ENCODE measurements at places on chromosomes 3 and 15. TPM values are rescaled to one million over a fixed set of nuclear protein-coding genes. Genes with fewer than 3 reads are reported as not detected.

GRCh38 chr15:67824976-67825880, at the start of gene SKOR1:
SKOR1 (plus strand) TSS chr15:67825509; CDS start chr15:67825603, 94 bp downstream.
- DNase-seq: no peak

GRCh38 chr3:105979961-105980360, 111.1 kb upstream of the CBLB start:
- DNase-seq: no peak

GRCh38 chr3:74415731-74416130, 198.7 kb downstream of the CNTN3 start:
- DNase-seq: no peak

- no peak for DNase-seq
Observed at GRCh38 chr15:33126559-33127290, 67.8 kb downstream of the FMN1 start.

GRCh38 chr3:54810401-54810800, 117.5 kb downstream of the LRTM1 start:
- DNase-seq: no peak

DNA sequence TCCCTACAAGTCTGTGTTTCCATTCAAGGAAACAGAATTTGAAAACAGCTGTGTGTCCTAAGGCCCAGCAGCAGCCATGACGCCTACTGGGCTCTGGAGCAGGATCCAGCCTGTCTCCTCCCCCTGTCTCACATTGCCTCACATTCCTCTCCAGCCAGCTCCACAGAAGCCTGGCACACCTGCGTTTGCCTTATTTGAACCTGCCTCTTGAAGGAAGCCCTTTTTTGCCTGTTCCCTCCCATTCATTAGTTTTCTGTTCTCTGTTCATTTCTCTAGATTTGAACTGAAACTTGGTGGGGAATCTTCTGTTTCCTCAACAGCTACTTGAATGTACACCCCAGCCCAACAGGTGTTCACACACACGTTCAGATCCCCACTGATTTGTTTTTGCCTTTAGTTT, 890.5 kb downstream of the TUSC7 start:
- no peak for DNase-seq

Gene NEO1
- 9.2 TPM for total RNA-seq

- DNase-seq: no peak
Observed at GRCh38 chr3:54781728-54782127, 146.1 kb downstream of the LRTM1 start.

Gene GOLGA8M
- 6.8 TPM for total RNA-seq

DNA sequence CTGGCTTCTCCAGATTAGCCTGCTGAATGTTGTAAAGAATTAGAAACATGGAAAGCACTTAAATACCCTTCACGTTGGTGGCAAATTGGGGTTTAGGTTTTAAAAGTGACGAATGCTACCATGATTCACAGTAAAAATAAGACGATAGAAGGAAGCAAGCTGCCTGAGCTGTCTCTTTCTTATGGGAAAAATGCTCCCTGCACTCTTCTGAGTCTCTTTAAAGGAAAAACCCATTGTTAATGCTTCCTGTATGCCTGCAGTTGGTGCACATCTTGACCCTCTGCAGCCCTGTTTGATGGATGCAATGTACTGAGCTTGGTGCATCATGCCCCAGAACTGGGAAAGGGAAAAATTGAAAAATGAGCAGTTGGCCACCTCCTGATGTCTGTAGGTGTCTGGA, 258.6 kb upstream of the RASGRP1 start:
- DNase-seq: no peak

DNA sequence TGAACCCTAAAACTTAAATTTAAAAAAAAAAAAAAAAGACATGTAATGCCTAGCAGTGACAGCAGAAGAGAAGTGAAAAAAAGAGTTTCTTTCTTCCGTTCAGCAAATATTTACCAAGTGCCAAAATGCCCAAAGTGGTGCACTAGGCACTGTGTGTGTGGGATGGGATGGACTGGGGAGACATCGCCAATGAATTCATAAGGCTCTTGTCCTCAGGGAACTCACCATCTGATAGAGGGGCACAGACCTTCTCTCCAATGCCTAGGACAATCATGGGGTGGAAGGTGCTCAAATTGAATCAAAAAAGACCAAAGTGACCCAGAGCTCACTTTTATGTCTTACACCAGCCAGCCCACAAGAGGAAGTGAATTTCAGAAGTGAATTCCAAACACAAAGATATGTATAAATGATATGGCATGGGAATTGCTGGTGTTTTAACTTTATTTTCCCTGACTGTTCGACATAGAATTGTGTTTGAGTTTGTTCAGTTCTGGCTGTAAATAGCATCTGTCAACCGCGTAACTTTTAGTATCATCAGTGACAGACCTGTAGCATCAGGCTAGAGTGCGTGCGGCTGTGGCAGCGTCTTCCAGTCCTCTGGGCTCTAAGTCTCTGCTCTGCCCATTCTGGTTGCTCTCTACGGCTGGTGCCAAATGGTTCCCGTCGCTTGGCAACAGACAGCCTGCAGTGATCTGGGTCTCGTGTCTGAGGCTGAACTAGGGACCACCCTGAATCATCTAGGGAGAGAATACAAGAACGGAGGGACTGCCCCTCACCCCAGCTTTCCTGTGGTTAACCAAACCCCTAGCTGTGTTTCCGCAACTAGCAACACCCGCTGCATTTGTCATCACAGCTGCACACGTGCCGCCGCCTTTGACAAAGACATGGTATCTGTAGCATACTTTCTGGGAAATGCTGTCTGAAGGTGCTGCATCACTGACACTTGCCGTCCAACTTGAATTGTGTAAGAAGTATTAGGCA, 154.0 kb upstream of the THBS1 start:
- DNase-seq: no peak

DNA sequence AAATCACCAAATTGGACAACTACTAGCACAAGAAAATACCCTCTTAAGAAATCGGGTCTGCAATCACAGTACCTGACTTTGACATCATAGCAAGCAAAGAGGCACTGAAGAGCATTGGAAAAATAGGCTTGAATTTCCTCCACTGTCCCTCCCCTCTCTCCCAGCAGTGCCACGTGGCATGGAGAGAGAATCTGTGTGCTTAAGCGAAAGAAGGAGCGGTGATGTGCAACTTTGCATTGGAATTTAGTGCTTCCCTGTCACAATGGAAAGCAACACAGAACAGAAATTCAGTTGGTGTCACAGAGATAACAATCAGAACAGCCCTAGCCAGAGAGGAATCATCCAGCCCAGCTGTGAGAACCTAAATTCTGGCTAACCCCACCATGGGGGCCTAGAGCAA, 207.5 kb upstream of the SLITRK3 start:
- DNase-seq: no peak

Gene NEK10
- total RNA-seq: 2.4 TPM

DNA sequence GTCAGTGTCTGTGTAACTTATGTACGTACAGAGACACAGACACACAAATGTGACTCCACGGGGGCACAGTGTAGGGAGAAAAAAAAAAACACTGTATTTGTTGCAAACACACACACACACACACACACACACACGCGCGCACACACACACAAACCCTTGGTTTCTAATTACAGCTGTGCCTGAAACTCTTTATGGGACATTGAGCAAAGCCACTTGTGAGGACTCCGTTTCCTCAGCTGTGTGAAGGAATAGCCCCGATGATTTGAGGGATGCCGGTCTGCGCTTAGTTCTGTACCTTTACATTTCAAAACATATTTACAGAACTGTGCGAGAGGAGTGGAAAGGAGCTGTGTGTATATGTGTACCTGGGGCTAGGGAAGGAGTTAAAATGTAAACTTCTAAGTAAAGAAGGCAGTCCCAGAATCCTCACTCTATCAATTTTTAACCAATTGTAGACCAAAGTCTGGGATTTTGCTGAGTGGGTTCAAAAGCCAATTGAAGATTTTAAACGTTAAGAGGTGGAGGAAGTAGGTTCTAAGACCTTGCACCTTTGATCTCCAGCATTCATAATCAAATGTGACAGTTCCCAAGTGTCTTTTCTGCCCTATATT, 5.3 kb upstream of the BCL6 start:
- no peak for DNase-seq

DNA sequence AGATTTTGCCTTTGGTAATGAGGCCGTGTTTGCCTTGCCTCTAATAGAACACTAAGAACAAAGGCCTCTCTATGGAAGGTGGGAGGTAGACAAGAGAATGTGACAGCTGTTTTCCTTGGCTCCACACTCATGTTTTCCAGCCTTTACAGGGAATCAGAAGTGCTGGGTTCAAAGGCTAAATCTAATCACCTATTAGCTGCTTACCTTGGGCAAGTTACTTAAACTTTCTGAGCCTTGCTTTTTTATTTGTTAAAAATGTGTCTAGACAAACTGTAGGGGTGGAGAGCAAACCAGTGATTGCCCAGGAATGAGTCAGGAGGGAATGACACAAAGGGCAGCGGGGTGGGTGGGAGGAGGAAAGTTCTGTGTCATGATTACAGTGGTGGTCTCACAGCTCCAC, 179.0 kb downstream of the P3H2 start:
- DNase-seq: no peak

GRCh38 chr15:93150910-93151881, 62.2 kb upstream of the RGMA start:
- no peak for DNase-seq

Gene SIDT1
- total RNA-seq: 0.55 TPM

- no peak for DNase-seq
Observed at GRCh38 chr3:16252243-16252978, 12.3 kb downstream of the DPH3 start.

- DNase-seq: no peak
Observed at GRCh38 chr3:176655404-176656094, 541.7 kb downstream of the TBL1XR1 start.

DNA sequence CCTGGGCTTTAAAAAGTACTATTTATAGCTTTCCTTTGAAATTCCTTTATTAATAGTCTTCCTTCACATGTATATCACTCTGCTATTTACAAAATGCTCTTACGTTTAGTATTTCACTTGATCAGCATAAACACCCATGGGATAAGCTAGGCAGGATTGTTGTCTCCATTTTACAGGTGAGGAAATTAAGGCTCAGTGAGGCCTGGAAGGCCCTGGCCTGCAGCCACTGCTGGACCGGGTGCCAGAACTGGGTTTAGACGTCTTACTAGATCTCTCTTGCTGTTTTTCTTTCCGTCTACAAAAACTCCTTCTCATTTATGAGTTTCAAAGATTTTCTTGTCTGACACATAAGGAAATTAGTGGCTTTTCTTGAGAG, 236.4 kb downstream of the LPP start:
- no peak for DNase-seq

Gene CYP8B1
- 425 TPM for total RNA-seq

DNA sequence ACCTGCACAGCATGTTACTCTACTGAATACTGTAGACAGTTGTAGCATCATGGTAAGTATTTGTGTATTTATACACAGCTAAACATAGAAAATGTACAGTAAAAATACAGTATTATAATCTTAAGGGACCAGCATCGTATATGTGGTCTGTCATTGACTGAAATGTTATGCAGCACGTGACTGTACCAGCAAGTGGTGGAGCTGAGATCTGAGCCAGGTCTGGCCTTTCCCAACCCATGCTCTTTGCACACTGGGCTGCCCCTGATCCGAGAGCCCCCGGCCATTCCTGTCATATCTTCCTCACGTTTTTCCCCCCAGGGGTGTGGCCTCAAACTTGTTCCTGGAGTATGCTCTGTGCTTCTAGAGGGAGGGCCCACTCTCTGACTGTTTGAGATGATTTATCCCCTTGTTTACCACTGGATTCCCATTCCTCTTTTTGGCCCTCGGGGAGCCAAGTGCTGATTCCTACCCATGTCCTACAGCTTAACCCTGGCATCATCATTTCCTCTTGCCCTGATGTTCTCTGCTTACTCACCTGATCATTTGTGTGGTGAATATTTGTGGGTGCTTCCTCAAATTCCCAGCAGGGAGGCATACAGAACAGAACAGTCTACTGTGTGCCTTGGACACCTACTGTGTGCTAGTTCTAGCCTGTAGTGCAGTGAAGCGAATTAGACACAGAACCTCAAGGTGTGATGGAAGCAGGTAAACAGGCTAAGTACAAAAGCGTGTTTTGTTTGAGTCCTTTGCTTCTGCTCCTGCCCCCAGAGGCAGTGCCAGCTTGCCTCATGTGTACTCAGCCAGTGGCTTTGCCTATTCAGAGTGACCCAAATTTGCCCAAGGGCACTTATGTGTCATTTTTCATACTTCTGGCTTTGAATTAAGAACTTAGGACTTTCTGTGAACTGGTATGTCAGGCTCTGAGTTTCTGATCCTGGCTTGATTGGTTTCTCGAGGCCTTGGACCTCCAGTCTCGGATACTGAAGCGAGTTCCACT, 21.0 kb downstream of the CSRNP1 start:
- no peak for DNase-seq

DNA sequence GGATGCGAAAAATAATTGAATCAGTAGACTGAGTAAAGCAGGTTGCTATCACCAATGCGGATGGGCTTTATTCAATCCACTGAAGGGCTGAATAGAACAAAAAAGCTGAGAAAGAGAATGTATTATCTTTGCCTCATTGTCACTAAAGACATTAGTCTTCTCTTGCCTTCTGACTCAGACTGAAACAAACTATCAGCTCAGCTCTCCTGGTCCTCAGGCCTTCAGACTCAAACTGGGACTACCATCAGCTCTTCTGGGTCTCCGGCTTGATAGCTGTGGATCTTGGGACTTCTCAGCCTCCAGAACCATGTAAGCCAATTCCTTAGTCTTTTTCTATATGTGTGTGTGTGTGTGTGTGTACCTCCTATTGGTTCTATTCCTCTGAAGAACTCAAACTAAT, 12.6 kb downstream of the IFT57 start:
- no peak for DNase-seq

Gene CTXN2
- total RNA-seq: not detected

DNA sequence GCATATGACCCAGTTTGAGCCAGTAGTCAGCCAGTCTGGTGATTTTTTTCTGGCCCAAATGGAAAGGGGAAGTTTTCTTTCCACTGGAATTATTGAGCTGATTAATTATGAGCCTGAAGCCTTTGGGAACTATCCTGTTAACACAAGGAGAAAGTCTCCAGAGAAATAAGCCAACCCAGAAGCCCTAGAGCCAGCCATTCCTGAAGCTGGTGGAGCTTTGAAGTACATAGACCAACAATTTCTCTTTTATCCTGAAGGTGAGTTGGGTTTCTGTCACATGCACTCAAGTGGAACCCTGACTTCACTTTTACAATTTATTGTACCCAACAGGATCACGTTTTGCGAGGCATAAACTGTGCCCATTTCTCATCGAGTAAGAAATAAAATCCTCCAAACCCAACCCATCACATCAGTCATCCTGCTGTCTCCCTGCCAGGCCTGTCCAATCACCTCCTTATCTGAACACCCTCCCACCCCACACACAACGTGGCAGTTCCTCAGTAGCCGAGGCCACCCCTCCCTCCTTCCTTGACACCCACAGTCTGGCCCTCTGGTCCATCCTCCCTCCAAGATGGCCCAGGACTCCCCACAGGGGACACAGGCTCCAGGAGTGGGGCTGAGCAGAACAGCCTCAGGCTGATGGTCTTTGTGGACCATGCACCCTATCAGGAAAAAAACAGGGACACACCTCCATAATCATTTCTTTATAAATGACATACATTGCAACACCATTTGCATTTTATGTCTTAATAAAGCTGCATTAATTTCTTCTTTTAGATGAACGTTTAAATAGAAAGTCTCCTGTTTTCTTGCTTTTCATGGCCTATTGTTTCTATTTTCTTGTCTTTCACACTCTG, 55.7 kb upstream of the GATA2 start:
- no peak for DNase-seq
